Activated CD8-positive, alpha-beta memory T cell treated with anti-CD3 and anti-CD28 coated beads for 1 hour (primary cell): ENCODE measurements at places on chromosomes 7 and 10.
A peak's percentile ranks its signal among the peaks of the same experiment; 100 is the strongest.

- DNase-seq, result no peak
Observed at GRCh38 chr10:119516381-119517234, 25.9 kb downstream of the RGS10 start.

GRCh38 chr10:43655311-43655710, 6.6 kb upstream of the ZNF32 start:
- DNase-seq, result no peak

DNA sequence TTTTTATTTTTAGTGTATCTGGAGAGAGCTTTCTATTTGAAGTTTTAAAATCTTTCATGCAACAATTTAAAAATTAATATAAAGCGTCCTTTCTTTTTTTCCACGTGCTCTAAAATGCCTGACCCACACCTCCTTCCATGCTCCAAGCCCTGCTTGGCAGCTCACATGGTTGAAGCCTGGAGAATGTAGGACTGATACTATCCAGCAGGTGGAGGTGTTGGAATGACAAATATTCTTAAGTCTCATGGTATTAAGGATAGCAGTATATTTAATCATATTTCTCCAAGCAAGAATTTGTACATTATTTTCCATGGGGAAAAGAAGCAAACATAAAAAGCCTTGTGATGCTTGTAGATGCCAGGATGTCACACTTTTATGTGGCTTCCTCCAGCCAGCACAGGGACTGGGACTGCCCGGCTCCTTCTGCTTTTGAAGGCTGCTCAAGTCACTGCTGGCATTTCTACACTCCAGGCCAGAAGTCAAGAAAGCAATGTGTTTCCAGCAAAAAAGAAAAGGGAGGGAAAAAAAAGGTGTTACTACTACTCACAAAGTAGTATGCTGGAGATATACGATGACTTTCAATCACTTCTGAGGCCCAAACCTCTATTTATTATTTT, 49.7 kb downstream of the BZW2 start:
- DNase-seq, result no peak

DNA sequence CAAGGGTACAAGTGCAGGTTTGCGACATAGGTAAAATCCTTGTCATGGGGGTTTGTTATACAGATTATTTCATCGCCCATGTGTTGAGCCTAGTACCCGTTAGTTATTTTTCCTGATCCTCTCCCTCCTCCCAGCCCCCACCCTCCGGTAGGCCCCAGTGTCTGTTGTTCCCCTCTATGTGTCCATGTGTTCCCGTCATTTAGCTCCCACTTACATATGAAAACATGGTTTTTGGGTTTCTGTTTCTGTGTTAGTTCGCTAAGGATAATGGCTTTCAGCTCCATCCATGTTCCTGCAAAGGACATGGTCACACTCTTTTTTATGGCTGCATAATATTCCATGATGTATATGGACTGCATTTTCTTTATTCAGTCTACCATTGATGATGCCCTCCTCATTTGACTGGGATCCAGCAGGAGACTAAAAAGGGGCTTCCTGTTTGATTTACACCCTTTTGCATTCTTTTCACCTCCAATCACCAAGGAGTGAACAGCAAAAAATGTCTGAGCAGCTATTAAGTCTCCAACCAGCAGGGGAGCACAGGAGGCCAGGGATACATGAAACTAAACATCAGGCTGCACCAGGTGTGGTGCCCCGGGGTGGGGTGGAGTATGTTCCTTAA, 188.2 kb downstream of the SKIDA1 start:
- no peak for DNase-seq

DNA sequence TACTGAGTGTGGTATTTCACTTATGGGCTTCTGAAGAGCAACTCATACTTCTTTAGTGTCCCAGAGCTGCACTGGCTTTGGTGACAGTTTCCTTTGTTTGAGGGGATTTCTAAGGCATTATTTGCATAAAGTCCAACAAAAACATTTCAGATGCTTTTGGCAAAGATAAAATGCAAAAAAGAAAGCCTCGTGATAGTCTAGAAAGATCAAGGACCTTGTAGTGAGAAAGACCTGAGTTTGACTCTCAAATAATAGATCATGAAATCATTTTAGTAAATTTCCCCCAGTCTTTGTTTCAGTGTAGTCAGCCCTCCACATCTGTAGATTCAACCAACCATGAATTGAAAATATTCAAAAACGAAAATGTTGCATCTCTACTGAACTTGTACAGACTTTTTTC, 107.4 kb downstream of the EEPD1 start:
- no peak for DNase-seq

- no peak for DNase-seq
Observed at GRCh38 chr10:22607261-22607660, 107.1 kb downstream of the PIP4K2A start.

DNA sequence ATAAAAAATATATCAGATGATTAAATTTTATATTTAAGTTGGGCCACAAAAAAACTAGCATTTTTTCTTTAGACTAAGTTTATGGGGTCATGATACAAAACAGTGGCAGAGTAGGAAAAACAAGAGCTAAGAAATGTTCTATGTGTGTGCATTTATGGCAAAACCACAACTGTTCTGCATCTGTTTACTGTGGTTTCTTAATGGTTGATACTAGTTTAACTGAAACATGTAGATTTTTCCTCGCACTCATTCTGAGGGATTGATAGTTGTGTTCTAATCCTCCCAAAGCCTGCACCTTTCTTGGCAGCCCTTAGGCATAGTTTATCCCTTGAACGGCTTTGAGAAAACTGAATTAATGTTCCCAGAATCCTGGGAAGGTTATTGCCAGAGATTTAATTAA, 66.6 kb upstream of the PHYHIPL start:
- no peak for DNase-seq

DNA sequence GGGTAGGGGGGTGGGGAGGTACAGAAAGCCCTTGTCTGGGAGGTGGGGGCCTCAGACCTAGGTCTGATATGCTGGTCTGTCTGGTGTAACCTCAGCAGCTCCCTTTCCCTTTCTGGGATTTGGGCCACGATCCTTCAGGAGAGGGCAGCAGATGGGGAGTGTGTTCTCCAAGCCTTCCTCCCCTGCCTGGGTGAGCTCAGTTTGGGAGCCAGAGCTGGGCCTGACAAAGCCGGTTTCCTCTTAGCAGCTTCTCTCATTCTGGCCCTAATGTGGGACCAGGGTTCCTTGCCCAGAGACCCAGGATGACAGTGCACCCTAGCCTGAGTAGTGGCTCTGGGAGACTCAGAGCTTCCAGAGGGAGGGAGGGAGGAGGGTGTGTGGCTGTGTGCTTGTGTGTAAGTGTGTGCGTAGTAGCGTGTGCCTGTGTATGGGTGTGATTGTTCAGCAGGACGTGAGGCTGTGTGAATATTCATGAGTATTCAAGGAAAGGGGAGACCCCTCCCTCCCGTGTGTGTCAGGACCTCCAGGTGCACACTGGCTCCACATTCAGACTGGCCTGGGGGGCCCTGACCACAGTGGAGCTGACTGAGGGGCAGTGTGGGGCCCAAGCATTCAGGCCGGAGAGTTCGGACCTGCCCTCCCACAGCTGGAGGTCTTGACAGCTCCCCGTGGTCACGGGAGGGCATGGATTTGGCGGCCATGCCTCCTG, 96.5 kb downstream of the ZMIZ1 start:
- DNase-seq, result no peak

DNA sequence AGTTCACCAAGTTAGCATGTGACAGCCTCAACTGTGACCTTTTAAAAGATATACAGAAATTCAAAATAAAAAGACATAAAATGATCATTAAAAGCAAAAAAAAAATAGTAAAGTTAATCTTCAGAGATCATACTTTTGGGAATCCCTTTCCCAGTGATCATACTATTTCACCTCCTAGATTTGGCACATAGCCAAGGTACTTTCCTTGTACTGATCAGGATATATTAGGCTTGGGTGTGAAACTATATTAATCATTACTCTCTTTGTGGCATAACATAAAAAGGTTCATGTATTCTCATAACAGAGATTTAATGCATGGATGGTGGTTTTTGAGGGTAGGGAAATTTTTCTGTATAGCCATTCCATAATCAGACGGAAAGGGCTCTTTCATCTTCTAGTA, 109.6 kb upstream of the ZWINT start:
- DNase-seq, result no peak

GRCh38 chr10:94997741-94998174, 59.3 kb downstream of the CYP2C9 start:
- DNase-seq, result no peak

- DNase-seq, result no peak
Observed at GRCh38 chr10:22742678-22743077, 28.3 kb upstream of the PIP4K2A start.

- DNase-seq, result no peak
Observed at GRCh38 chr7:70837589-70837988, 294.4 kb upstream of the GALNT17 start.

DNA sequence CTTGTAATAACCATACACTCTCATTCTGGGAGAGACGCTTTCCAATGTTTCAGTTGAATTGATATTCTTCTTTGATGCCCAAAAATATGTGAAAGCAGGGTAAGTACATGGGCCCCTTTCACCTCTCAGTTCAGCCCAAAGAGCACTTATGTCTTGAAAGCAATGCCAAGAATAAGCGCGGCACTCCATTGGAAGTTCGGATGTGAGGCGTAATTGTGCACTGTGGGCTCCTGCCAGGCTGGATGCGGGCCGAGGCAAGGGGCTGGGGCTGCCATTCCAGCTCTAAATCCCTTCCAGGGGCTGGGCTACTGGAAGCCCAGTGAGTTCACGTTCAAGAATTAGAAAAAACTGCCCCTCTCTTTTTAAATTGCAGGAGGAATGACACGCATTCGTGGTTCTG, 113.8 kb downstream of the EBF3 start:
- no peak for DNase-seq

GRCh38 chr10:33025039-33025438, 67.0 kb upstream of the ITGB1 start:
- DNase-seq, result no peak

DNA sequence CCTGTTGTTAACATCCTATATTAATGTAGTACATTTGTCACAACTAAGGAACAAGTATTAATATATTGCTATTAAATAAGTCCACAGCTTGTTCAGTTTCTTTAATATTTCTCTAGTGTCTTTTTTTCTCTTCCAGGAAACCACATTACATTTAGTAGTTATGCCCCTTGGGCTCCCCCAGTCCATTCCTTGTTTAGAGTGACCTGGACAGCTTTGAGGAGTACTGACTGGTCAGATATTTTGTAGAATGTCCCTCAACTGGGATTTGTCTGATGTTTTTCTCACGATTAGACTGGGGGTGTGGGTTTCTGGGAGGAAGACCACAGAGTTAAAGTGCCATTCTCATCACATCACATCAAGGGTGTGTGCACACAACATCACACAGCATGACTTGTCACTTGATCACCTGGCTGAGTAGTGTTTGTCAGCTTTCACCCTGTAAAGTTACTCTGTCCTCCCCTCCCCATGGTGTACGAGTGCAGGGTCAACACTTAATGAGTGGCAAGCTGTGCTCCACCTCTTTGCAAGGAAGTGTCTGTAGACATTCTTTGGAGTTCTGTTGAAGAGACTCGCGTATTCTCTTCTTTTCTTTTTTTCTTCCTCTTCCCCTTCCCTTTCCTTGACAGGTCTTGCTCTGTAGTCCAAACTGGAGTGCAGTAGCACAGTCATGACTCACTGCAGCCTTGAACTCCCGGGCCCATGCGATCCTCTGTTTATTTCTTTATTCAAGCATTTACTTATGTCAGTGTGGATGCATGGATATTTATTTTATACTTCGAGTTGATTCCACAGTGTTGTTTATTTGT, 10.2 kb downstream of the LMTK2 start:
- no peak for DNase-seq

DNA sequence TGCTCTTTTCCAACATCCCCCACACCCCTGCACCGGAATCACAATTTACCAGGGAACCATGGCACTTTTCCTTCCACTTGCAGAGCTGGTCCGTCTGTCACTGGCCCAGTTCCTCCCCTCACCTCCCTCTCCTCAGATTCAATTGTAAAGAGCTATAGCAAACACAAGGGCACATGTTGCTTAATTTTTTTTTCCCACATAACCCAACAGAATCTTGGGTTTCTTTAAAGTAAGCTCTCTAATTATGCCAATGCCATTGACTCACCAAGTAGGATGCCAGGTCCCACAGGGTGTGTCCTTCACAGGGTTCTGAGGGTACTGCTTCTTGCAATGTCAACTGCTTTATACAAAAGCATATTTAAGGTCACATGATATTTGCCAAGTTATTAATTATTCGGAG, 262.2 kb downstream of the AUTS2 start:
- no peak for DNase-seq

- DNase-seq, result no peak
Observed at GRCh38 chr10:94591461-94592205, 46.0 kb downstream of the HELLS start.

GRCh38 chr7:3243680-3244079, 57.4 kb upstream of the SDK1 start:
- DNase-seq, result no peak

DNA sequence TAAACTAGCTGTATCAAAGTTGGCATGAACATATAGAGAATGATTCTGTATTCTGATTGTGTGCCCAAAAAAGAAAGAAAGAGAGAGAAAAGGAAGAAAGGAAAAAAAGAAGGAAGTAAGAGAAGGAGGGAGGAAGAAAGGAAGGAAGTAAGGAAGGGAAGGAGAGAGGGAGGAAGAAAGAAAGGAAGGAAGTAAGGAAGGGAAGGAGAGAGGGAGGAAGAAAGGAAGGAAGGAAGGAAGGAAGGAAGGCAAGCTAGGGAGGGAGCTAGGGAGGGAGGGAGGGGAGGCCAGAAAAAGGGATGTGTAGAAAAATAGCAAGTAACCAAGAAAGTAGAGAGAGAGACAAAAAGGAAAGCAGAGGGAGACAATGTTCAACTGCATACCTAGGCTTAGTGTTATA, 60.7 kb upstream of the TARP start:
- DNase-seq, result no peak

GRCh38 chr7:130872756-130873448, 138.9 kb upstream of the KLF14 start:
- no peak for DNase-seq

- DNase-seq, result peak; percentile 64
Observed at GRCh38 chr7:5143935-5144903, 45.8 kb upstream of the WIPI2 start.

GRCh38 chr10:122504610-122504950, 43.2 kb downstream of the HTRA1 start:
- DNase-seq, result no peak
